ENCODE measurements at places on chromosomes 2 and 18.

DNA sequence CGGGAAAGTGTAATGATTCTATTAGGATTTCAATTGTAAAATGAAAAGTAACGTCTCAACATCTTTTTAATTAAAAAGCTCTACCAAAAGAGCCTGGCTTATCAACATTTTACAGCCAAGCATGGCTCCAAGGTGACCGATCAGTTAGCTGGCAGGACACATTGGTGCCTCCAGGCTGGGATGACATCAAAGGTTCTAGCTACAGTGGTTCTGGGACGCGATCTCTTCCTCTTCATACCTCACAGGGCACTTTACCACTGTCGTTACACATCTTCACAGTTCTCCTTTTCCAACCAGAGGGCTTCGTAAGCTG is 693 bp downstream of the ORC2 start:
- DNase-seq = peak; percentile 4

- no peak for DNase-seq
Measured at GRCh38 chr2:239374896-239375277, 25.9 kb downstream of the HDAC4 start.

DNA sequence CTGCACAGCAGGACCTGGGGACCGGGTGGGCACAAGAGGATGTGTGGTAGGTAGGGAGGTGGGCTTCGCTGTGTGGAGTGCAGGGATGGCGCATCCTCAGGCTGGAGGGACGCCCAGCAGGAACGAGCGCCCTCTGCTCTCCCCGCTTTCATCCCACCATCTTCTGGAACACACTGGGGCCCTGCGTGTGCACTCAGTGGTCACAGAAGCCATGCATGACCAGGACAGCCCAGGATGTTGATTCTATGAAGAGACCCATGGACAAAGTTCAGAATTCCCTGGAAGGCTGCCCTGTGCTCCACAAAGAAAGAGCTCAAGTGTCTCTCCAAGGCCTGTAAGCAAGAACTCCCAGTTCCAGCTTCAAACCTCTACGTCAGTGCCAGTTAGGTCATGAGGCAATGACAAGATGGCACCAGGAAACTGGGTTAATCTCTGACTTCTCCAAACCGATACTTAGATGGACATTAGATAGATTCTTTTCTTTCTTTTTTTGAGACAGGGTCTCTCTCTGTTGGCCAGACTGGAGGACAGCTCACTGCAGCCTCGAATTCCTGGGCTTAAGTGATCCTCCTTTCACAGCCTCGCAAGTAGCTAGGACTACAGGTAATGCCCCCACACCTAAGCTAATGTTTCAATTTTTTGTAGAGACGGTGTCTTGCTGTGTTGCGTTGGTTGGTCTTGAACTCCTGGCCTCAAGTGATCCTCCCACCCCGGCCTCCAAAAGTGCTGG is 3.4 kb downstream of the SLC66A2 start:
- DNase-seq = no peak

DNA sequence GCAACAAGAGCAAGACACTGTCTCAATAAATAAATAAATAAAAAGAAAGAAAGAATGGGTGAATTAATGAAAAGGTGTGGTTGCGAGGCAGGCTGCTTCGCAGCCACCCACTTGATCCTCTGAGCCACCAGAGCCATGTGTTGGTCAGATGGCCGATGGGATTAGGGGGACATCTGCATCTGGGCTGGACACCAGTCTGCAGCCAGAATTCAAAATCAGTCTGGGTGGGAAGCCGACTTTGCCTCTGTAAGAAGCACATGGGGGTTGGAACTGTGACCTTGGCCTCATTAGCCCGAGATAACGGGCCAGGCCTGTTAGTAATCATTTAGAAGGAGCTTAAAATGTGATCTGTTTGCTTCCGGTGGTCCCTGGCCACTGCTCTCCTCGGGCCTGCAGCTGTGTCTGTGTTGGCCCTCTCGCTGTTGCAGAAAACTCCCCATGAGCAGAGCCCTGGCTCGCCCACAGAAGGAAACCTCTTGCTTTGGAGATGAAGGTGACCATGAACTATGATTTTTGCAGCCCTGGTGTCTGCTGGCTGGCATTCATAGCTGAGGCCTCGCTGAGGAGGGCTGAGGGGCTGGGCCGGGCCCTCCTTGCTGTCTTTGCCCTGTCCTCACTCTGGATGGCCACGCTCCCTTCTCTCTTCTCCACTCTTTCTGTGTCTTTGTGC is 94.4 kb downstream of the DYSF start:
- no peak for DNase-seq

DNA sequence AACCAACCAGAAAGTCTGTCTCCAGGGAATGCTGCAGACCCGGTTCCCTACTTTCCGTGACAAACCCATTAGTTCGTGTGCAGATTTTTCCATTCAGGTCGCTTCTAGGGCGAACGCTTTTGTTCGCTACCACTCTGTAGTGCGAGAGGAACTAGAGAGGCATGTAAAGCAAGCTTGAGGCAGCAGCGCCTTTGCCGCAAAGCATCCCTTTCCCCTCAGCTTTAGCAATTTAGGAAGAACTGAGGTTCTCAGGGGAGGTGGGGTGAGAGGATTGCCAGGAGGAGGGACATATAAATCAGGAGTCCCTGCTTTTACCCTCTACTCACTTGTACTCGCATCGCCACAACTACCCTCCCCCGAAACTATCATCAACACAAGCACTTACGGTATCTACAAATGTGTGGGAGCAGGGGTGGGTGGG is 748 bp upstream of the ZNF804A start:
- no peak for DNase-seq

DNA sequence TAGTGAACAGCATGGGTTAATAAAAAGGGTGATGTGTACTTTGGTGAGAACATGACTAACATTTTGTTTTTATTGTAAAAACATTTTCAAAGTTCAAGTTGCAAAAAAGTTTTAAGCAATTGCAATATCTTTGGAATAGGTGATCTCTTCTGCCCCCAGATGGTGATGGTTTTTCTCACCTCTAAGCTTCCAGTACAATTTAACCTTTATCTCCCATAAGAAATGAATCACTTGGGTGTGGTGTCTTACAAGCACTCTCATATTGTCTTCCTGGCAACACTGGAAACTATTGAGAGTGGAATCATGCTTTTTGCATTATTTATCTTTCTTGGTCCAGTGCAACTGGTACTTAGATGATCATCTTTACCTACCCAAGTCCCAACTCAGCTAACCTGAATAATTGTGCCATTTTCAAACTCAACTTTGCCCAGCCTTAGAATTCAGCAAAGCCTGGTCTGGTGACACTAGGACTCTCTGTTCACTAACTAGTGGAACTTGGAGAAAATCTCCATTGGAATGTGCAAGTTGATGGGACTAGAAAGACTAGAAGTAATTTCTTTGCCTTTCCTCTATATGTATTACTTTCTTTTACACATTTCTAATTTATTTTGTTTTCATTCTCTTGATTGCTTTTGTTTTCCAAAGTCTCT is 964.7 kb upstream of the ZEB2 start:
- no peak for DNase-seq

- DNase-seq = no peak
Measured at GRCh38 chr2:33903215-33903614, 304.1 kb upstream of the FAM98A start.

DNA sequence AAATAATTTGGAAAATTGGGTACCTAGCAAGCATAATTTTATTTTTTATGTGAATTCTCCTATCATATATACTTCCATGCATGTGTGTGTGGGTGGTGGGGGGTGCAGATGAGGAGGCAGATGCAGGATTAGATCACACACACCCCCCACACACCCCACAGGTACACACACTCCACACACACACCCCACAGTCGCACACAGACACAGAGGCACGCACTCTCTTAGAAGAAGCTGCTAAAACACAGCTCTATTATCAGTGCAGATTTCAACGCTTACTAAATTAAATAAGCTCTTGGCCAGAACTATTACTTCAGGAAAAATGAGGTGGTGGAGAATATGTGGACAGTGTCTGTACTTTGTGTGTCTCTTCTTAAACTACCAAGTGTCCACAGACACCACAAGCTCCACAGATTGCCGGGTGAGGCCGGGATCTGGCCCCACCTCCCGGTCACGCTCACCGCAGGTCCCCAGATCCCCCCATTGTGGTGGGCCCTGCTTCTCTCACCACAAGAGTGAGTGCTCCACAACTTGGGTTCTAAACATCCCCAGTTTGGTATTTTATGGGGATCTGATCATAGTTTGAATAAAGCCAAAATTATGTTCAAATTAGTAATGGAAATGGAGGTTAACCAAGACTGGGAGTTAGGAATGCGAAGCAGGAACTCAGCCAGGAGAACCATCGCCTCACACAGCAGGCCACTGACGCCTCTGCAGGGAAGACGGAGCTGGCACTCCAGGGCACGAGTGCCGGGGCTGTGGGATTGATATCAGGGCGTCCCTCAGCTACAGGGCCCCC is 102.1 kb downstream of the PXDN start:
- DNase-seq = no peak

DNA sequence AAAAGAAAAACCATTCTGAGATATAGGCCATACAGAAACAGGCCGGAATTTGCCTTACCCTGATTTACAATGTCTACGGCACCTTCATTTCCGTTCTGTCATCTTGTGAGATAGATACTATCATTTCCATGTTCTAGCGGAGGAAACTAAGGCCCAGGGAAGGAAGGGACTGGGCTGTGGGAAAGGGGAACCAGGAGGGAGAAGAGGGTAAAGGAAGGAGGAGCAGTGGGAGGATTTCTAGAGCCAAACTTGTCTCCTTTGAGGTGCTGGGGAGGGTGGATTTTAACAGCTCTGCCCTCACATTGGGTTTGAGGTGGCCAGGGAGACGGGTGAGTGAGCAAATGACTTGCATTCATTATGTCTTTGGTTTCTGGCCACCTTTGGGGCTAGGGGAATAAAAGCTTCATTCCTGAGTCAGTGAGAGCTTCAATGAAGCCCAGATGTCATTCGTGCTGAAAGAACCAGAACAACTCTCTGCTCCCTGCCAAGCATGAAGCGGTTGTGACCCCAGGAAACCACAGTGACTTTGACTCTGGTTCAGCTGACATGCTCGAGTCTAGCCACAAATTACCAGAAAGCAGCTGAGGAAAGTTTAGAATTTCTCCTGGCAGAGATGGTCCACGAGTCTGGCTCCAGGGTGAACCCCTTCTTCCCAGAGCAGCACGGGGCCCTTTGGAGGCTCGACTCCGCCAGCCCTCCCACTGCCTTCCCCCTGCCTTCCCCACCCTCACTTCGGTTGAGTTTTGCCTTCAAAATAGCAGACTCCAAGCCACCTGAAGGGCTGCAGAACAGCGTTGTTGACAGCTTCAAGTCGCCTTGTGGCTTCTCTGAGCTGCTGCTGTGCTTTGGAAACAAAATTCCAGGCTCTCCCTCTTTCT is 3.8 kb downstream of the ACTG2 start:
- DNase-seq = no peak

All from activated CD4-positive, alpha-beta T cell treated with anti-CD3 and anti-CD28 coated beads, Interleukin-2, amount 50 U/mL, for 4 hours (primary cell).